Posterior vena cava (tissue), 2 donors: ENCODE measurements at places on chromosomes 6 and 20.

- no peak for DNase-seq
Measured at GRCh38 chr6:164167873-164168405, 753.4 kb downstream of the QKI start.

GRCh38 chr6:35491558-35492257, 5.2 kb downstream of the TEAD3 start:
- no peak for DNase-seq

DNA sequence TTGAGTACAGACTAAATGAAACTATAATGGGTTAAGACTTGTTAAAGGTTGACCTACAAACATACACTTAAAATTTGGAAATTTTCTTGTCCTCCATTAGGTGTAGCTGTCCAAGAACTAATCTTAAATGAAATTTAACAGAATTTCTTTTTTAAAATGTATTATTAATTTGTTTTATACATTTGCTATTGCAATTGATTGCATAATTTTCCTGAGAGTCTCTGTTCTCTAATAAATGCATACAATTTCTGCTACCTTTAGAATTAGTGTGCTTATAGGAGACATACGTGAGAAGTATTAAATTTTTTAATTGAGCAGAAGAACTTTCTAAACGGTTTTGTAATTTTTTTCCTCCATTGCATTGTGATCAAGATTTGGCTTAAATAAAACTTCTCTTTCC, 1.5 kb downstream of the FAM135A start:
- no peak for DNase-seq

GRCh38 chr20:45189861-45190260, 15.2 kb downstream of the PI3 start:
- no peak for DNase-seq

- no peak for DNase-seq
Measured at GRCh38 chr6:142833054-142833453, 111.9 kb downstream of the HIVEP2 start.

DNA sequence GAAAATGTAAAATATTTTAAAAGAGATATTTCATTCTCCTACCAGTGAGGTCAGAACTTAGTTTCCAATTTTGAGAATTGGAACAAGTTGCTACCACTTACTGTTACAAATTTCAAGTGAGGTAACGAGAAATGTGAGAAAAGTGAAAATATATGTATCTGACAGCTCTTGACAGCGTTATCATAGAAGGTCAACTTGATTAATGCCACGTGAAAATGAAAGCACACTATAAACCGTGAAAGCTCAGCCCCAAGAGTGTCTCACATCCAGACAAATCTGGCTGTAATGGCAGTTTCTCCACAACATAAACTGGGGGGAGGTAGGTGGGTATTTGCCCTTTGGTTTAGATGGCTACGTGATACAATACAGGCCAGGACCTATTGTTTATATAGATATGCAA, 13.9 kb downstream of the HDGFL1 start:
- DNase-seq: no peak

DNA sequence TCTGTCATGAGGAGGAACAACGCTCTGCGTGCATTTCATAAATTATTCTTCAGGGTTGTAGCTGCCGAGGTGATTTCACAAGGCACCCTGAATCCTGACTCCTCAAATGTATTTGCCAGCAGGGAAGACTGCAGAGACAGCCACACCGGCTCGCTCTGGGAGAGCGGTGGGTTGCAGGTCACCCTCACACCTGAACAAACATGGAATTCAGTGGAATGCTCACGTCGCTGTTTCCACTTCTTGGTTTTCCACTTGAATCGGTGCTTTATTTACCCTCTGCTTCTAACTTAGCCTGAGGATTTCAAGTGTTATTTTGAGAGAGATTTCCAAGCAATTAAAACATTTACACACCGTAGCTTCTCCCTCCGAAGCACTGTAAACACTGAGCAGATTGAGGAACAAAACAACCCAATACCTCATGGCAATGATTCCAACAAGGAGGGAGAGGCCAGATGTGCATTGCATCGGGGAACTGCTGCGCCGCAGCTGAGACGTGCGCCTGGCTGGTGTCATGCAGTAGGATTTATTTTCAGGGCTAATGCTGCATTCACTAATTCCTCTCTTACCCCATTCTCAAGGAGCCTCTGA, 59.5 kb upstream of the GGTLC1 start:
- no peak for DNase-seq

DNA sequence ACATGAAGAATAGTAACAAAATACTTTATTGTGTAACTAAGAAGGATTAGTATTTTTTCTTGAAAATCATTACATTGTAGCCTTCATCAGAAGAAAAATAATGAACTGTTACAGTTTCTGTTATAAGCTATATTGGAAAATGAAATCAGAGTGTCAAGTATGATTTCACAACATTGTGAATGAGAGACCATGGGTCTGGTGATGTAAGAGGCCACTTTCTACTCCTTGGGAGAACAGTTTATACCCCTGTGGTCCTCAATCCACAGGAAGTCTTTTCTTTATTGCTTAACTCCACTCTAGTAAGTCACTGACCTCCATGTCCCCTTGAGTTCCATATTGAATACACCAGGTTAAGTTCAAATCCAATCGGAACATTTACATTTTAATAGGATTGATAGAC, 218.7 kb upstream of the FERMT1 start:
- DNase-seq: no peak

DNA sequence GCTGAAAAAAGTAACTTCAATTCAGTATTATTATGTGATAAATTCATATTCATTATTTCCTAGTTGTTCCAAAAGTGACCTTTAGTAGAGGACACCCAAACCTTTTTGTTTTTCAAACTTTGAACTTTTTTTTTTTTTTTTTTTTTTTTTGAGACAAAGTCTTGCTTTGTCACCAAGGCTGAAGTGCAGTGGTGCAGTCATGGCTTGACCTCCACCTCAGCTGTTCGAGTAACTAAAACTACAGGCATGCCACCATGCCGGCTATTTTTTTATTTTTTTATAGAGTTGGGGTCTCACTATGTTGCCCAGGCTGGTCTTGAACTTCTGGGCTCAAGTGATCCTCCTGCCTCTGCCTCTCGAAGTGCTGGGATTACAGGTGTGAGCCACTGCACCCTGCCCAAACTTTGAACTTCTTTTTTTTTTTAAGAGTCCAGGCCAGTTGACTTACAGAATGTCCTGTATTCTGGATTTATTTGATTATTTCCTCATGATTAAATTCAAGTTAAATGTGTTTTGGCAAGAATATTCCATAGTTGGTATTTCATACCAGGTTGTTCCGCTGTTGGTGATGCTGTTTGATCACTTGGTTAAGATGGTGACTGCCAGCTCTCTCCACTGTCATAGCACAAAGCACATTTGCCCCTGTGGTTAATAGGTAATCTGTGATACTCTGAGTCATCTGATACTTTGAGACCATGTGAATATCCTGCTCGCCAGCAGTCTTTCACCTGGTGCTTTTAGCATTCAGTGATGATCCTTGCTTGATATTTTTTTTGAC, 48.0 kb downstream of the VAPB start:
- DNase-seq: no peak

GRCh38 chr6:13308332-13308731, 20.0 kb downstream of the TBC1D7 start:
- DNase-seq: no peak

GRCh38 chr6:122400121-122400450, 634 bp downstream of the HSF2 start:
- DNase-seq: no peak

- DNase-seq: no peak
Measured at GRCh38 chr6:37381579-37381978, 27.8 kb downstream of the RNF8 start.

- peak; percentile 96 for DNase-seq
Measured at GRCh38 chr6:35727231-35727934, 9.4 kb upstream of the ARMC12 start.

- no peak for DNase-seq
Measured at GRCh38 chr6:134614606-134615485, 296.9 kb upstream of the SGK1 start.

- no peak for DNase-seq
Measured at GRCh38 chr6:80725156-80725930, 618.9 kb downstream of the BCKDHB start.

GRCh38 chr20:46893877-46894578, 615 bp upstream of the EYA2 start:
- no peak for DNase-seq

GRCh38 chr6:84018453-84019061, 15.0 kb upstream of the MRAP2 start:
- no peak for DNase-seq

DNA sequence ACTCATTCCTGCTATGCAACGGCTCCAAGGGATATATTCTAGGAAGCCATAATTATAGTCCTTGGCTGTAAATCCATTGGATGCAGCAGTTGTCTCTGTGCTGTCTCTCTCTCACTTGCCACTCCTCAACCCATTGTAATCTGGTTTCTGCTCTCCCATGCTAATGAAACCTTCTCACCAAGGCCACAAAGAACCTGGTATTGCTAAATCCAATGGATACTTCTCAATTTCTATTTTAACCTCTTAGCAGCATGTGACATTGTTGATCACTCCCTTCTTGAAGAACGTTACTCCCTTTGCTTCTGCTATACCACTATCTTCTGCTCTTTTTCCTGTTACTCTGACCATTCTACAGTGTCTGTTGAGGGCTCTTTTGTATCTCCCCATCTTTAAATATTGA, 39.8 kb upstream of the GCLC start:
- no peak for DNase-seq

DNA sequence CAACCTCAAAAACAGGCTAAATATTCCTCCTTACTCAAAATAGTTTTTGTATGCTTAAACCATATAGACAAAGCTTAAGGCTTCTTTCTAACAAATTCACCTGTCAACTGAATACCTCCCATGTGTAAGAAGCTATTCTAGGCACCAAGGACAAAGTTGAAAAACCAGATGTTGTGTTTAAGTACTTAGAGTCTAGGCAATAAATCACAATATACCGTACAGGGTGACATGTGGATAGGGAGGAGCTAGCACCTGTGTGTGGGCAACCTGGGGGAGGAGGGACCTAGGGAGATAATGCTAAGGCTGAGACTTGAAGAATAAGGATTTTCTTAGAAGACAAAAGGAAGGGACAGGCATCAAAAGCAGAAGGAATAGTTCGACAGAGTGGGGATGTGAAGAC, 123.5 kb downstream of the LMBRD1 start:
- no peak for DNase-seq

GRCh38 chr20:56400001-56400640, 7.7 kb downstream of the CSTF1 start:
- no peak for DNase-seq

- no peak for DNase-seq
Measured at GRCh38 chr20:19850198-19850533, 92.1 kb downstream of the RIN2 start.

DNA sequence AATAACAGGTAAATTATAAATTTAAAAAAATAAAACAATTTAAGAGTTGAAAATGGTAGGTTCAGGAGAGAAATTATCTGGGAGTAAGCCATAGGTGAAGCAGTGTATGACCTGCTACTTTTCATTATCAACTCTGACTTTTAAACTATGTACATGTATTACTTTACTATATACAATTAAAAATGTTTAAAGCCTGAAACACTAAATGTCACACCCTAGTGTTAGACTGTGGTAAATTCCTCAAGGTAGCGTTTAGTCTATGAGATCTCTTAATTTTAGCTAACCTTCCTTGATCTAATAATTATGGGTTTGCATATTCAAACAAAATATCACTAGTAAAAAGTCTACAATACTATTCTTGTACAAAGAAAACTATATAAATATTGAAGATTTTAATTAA, 22.3 kb upstream of the TBC1D32 start:
- no peak for DNase-seq

- DNase-seq: no peak
Measured at GRCh38 chr20:38520261-38520660, 47.6 kb downstream of the RALGAPB start.

DNA sequence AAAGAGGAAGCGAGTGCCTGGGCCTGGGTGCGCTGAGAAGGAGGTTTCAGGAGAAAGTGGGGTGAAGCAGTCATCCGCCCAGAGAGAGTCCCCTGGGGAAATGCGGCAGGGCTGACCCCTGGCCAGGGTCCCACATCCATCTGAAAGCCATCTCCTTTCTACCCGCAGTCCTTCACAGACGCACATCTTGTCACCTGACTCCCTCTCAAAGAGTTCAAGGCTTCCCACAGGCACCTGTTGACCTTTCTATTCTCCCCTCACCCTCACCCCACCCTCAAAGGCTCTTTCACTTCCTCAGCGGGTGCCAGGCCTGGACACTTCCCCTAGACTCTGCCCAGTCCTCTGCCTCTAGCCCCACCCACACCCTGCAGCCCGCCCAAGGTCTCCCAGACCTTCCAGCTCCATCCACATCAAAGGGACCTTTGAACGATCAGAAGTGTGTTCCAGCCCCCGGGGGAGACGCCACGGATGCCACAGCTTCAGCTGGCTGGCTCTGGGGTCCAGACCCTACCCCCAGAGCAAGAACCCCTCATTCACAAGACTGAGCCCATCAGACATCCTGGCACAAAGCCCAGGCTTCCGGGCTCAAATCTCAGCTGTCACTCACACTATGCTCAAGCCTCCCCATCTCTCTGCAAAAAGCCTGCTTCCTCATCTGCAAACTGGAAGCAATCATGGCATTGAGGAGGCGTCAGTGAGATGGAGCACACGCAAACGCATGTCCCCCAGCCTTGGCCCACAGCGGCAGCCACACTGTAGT, 2.1 kb downstream of the CTSZ start:
- peak; percentile 92 for DNase-seq

DNA sequence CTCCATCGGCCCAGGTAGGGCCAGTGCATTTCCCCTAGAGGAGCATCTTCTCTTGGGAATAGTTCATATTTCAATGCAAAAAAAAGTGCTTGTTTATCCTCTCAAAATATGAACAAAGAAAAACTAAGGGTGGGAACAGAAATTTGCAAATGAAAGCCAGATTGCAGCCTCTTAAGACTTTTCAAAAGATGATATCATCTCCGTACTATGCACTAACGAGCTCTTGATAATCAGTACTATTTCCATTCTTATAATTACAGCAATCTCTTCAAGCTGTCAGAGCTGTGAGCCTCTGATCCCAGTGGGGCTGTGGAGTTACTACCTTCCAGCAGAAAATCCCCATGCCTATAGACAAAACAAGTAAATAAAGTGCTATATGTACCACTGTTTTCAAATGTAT, 77.1 kb downstream of the SOD2 start:
- DNase-seq: no peak

DNA sequence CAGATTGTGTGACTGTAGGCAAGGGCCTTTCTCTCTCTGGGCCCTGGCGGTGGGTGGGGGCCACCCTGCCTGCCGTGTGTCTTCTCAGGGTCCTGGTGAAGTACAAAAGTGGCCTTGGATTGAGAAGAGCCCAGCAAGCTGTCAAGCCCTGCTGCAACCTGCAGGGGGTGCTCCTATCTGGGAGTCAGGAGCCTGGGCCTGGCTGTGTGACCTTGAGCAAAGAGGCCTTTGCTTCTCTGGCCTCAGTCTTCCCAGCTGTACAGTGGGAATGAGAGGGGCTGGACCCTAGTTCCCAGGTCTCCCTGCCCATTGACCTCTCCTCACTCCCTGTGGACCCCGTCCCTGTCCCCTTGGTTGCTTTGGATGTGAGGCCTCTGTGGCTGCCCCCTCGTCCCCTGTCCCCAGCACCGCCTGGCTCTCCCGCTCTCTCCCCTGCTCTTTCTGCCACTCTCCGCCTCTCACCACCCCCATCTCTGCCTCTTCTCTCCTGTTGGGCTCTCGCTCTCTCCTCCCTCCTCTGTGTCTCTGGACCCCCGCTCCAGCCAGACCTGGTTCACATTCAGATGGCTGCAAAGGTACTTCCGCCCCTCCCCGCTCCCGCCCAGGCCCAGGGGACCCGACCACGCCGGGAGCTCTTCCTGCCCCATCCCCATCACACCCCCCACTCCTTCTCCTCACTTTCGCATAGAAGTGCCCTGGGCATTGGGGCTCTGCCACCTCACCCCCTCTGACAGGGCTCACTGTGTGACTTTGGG, 46.7 kb downstream of the SRC start:
- no peak for DNase-seq
